ENCODE measurements at places on chromosomes 11 and 22.

DNA sequence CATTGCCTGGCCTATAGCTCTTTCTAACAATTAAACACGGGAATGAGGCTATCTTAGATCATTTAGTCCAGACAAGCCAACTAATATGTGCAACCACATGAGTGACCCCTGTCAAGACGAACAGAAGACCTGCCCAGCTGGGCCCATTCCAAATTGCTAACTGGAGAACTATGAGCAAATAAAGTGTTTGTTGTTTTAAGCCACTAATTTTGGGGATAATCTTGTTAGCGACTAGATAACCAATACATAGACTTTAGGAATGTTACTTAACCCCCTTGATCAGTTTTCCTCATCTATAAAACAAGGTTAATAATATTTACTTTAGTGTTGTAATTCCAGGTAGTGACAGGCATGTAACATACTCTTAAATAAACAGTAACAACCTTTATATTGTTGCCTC is 848.3 kb downstream of the METTL15 start:
- no peak for DNase-seq

- DNase-seq, result no peak
Observed at GRCh38 chr11:70627219-70627618, 228.9 kb downstream of the CTTN start.

DNA sequence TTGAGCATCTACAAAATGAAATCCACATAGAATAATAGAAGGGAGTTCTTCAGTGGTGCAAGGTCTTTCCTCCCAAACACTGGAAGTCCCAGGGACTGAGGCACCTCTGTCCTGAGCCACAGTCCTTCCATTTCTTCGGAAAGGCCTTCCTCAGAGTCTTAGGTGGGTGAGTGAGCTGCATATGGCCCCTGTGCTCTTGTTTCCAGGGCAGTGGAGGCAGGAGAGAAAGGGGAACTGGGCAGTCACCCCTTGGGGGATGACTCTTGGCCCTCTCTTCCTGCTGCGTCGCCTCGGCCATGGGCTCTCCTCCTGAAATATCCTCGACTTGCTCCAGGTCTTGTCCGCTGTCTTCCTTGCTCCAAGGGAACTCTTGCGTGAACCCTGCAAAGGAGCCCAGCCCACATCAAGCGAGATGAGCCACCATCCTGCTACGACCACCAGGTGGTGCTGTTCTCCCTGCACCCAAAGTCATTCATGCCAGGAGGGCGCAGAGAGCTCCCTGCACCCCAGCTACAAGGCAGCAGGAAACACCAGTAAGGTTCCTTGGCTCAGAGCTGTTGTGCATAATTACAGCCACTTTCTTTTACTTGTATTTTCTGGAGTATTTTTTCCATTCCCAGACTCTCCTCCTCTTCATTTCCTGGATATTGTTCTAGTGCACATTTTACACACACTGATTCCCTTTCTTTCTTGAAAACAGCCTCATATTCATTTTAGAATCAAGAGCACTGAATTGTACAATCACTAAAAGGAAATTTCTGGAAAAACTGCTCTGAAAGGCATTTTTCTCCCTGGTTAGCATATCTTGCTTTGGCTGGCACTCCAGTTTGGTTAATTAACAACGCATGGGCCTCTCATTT is 397.8 kb downstream of the OPCML start:
- DNase-seq, result peak; percentile 55

GRCh38 chr11:122138744-122139594 is 23.0 kb upstream of the BLID start:
- DNase-seq, result no peak

GRCh38 chr11:122131126-122131525 is 15.1 kb upstream of the BLID start:
- DNase-seq, result no peak

DNA sequence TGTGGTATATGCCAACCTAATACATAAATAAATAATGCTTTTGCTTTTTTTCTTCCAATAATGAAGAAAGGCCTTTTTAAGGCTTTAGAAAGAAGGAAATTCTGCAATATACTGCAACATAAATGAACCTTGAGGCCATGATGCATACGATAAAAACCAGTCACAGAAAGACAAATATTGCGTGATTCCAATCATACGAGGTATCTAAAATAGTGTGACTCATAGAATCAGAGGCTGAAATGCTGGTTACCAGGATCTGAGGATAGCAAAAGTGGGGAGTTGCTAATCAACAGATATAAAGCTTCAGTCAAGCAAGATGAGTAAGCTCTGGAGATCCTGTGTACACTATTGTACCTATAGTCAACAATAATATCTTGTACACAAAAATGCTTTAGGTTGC is 24.2 kb downstream of the MS4A6A start:
- no peak for DNase-seq

- DNase-seq, result no peak
Observed at GRCh38 chr11:131889146-131889577, 518.7 kb downstream of the NTM start.

- no peak for DNase-seq
Observed at GRCh38 chr22:50444663-50445062, 30.2 kb downstream of the SBF1 start.

DNA sequence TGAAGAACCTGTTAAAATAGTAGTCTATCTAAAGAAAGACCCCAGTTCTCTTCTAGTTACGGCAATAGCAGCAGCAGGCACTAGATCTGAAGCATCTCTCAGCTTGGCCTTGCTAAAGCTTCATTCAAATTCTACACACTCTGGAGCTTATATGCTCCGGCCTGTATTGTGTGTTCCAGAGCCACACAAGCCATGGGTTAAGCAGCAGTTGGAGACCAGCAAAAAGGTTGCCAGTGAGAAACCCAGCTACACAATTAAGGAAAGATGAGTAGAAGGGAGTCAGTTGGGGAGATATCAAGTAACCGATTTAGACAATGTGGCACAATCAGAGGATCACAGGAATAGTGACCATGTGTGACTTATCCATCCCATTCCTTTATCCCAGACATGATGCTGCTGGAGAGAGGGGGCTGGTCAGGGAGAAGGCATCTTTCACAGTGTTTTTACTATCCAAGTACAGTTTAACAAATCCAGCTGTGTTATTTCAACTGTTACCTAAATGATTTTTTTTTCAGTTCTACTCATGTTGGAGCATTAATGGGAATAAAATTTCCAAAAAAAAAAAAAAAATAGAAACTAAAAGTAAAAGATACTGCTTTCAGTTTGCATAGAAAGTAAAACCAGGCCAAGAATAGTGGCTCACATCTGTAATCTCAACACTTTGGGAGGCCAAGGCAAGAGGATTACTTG is 41.0 kb downstream of the PAX6 start:
- DNase-seq, result no peak

- no peak for DNase-seq
Observed at GRCh38 chr11:75270896-75271418, 30.4 kb downstream of the TPBGL start.

DNA sequence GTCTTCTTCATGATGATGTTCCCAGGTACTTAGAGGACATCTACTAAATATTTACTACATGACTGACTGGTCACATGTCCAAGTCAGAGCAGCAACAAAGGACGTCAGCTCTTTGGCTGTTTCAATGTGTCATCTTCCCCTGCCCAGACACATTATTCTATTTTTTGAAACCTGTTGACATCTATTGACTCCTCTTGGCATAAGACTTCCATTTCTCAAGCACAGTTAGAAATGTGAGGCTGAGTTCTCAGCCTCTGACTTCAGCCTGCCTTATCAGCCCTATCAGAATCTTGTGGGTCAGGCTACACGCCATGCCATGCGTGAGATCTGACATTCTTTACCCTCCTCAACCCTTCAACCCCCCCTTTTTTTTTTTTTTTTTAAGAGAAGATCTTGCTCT is 63.8 kb downstream of the SC5D start:
- no peak for DNase-seq

DNA sequence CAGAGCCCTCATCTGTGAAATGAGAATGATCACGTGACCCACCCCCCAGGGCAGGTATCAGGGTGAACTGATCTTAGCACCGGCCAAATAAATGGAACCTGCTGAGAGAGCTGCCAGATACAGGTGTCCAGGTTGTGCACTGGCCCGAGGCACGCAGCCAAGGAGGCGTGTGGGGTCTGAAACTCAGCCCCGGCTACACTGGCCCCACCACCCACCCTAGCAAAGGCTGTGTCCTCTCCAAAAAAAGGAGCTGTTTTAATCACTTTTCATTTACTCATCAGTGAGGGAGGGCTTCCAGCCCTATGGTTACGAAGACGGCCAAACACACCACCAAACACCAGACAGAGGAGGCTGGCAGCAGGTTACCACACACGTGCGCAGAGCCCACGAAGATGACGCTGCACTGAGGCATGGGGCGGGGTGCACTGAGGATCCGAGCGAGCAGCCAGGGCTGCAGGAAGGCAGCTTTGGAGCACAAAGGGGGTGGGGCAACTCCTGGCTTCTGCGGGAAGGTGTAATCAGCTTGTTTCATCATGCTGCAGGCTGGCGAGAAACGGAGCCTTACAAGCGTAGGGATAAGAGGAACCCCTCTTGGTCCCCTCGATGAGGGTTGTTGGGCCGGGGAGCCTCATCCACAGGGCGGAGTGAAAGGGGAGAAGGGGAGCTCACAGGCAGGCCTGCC is 19.5 kb upstream of the SLC22A12 start:
- no peak for DNase-seq

DNA sequence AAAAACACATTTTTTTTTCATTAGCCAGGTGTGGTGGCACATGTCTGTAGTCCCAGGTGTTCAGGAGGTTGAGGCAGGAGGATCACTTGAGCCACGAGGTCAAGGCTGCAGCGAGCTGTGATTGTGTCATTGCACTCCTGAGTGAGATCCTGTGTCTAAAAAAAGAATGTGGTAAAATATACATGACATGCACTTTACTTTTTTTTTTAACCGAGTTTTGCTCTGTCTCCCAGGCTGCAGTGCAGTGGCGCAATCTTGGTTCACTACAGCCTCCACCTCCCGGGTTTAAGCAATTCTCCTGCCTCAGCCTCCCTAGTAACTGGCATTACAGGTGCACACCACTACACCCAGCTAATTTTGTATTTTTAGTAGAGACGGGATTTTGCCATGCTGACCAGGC is 22.5 kb upstream of the CLDN5 start:
- DNase-seq, result no peak

- DNase-seq, result no peak
Observed at GRCh38 chr22:24580276-24580675, 12.6 kb downstream of the LRRC75B start.

Measured in activated T-cell treated with anti-CD3 and anti-CD28 coated beads, Interleukin-2, amount 50 U/mL, for 48 hours (primary cell).